ENCODE measurements at places on chromosomes 1 and 21.

DNA sequence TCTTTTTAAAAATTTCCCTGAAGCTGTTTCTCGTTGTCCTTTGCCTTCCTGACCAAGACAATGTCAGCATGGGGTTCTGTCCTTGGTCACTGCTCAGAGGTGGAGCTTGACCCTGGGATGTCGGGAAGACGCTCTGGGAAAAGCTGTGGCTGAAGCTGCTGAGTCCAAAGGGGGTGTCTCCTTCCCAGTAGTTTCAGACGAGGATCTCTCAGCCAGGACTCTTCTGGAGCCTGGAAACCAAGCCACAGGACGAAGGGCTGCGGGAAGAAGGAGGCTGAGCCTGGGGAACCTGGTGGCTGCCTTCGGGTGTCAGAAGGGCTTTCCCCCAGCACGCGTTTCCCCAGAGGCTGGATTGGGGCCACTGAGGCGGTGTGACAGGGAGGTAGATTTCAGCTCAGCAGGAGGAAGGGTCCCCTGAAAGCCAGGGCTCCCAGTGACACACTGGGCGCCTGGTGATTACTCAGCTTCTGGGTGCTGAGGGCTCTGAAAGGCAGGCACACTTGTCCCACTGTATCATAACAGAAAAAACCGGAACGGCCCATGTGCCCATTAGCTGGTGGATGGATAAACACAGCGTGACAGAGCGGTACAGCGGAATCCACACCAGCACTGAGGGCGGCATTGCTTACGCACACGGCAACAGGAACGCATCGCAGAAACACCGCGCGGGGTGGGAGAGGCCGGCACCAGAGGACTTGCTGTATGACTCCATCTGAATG lies 5.0 kb upstream of the KRTAP12-1 start:
- no peak for DNase-seq

DNA sequence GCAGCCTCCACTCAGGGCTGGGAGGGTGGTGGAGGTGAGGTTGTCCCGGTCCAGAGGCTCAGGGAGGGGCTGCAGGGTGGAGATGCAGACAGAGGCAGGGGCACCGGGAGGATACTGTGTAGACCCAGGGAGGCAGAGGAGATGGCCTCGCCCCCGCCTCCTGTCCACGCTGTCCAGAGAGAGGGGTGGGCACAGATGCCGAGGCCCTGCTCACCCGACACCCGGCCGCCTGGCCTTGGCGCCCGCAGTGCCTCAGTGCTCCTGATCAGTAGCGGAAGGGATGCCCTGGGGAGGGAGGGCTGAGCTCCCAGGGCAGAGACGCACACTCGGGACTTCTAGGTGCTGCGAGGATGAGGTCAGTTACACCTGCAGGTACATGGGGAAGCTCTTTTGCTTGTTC lies 102.7 kb upstream of the TTC34 start:
- DNase-seq = no peak

DNA sequence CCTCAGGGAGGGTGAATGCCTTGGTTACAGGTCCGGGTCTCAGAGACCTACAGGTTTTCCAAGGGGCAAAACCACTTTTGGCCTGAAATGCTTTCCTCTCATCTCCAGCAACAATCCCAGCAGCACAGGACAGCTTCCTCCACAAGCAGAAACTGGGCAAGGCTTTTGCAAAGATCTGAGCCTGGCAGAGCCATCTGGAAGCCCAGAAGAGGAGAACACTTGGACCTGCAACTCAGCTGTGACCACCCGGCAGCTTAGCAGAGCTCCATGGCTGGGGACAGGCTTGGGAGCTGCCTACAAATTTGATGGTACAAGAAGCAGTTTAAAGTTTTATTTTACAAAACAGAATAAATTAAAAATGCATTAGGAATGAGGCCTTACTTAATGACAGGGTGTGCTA lies 90.0 kb upstream of the KCND3 start:
- DNase-seq = no peak

- DNase-seq = no peak
Observed at GRCh38 chr1:151934048-151934493, 24.8 kb upstream of the THEM4 start.

- no peak for DNase-seq
Observed at GRCh38 chr1:205652984-205653383, 21.2 kb upstream of the ELK4 start.

DNA sequence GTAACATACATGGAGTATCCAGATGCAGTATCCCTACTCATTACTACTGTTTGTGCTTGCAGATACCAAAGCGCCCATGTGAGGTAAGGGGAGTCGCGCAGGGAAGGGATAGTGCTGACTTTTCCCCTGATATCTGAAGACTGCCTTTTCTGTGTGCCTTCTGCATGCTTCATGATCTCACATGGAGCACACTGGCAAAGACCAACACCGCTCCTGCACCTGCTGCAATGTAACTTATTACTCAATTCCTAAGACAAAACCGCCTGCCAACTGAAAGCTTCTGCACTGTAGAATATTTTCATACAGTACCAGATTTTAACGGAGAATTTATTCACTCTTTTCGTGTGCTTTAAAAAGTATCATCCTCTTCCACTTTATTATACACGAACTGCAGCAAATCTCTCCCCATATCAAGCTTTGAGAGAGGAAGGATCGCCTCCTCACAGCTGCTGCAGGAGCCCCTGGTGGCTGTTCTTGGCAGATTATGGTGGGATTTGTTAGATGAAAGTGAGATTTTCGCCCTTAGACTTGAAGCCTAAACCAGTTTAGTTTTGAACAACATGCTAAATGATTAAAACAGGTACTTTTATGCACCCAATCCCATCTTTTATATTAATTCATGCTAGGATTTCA lies 99.1 kb downstream of the PTPN14 start:
- DNase-seq = no peak

DNA sequence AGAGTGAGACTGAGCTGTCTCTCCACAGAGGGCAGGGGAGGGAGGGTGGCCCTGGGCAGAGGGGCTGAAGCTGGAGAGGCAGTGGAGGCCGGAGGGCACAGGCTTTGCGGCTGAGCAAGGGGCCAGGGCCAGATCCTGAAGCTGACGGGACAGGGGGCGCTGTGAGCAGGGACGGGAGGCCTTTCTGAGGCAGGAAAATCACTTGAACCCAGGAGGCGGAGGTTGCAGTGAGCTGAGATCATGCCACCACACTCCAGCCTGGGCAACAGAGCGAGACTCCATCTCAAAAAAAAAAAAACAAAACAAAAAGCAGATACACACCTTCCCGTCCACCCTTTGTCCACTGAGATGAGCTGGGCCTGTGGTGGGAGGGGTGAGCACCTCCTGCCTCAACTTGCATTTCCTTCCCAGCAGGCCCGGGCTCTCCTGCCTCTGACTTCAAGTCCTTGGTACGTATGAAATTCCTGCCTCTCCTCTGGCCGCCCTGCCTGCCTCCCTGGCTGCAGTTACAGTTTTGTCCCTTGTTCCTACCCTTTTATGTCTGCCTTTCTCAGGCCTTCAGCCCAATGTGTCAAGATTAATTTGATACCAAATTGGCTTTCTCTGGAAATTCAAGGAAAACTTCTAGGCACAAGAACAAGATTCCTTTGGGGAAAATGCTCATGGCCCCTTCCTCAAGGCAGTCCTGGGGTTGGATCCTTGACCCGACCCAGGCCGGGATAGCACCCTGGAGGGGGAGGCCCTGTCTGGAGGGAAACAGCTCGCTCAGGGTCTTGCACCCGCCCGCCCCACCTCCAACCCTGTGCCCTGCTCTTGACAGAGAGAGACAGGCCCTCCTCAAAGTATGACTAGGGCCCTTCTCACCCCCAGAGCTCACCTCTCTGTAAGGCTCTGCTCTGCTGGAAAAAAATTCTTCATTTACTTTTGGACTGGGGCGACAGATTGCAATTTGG lies 11.2 kb upstream of the ADAMTSL4 start:
- no peak for DNase-seq

GRCh38 chr1:236836157-236836556 lies 41.1 kb downstream of the MTR start:
- no peak for DNase-seq

GRCh38 chr1:197171531-197171930 lies 25.1 kb upstream of the ASPM start:
- no peak for DNase-seq

DNA sequence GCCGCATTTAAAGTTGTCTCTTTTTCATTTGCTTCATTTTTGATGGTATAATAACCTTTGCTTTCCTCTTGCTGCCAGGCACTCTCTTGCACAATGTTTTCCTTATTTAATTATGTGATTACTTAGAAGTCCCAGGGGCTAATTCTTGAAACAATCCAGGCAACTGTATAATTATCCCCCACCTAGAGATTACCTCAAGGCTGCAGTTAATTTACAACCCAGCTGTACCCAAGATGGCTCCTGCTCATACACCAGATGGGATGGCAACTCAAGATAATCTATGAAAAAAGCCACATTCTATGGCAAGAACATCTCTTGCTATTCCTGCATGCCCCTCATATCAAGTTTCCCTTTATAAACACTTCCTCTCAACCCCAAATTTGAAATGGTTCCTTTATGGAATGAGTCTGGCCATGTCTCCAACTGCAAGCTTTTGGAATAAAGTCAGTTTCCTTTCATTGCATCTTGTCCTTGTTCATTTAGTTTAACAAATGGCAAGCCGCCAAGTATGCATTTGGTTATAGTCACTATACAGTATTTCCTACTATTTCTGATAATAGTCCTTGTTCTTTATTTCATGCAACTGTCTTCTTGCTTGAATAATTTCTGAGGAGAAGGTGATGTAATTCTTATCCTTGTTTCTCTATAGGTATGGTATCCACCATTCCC lies 1042.6 kb downstream of the PLA2G4A start:
- no peak for DNase-seq

DNA sequence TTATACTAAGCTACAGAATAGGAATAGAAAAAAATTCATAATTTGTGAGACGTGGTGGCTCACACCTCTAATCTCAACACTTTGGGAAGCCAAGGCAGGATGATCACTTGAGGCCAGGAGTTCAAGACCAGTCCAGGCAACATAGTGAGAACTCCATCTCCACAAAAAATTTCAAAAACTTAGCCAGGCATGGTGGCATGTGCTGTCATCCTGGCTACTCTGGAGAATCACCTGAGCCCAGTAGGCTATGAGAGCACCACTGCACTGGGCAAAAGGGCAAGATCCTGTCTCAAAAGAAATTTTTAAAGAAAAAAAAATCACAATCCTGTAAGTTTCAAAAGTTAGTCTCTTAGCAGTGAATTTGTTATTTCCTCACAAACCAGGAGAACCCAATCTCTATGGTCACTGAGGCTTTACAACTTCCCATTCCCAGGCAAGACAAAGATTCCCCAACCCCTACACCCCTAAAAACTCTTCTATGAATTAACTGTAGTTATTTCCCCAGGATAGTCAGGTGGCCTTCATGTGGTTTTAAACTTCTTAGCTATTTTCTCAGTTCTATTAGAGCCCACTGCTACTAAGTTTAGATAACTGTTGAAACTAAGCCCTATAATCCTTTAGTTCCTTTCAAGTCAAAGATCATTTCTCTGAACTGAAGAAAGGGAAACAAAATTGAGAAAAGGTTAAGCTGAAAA lies 74.5 kb downstream of the FOXJ3 start:
- no peak for DNase-seq

DNA sequence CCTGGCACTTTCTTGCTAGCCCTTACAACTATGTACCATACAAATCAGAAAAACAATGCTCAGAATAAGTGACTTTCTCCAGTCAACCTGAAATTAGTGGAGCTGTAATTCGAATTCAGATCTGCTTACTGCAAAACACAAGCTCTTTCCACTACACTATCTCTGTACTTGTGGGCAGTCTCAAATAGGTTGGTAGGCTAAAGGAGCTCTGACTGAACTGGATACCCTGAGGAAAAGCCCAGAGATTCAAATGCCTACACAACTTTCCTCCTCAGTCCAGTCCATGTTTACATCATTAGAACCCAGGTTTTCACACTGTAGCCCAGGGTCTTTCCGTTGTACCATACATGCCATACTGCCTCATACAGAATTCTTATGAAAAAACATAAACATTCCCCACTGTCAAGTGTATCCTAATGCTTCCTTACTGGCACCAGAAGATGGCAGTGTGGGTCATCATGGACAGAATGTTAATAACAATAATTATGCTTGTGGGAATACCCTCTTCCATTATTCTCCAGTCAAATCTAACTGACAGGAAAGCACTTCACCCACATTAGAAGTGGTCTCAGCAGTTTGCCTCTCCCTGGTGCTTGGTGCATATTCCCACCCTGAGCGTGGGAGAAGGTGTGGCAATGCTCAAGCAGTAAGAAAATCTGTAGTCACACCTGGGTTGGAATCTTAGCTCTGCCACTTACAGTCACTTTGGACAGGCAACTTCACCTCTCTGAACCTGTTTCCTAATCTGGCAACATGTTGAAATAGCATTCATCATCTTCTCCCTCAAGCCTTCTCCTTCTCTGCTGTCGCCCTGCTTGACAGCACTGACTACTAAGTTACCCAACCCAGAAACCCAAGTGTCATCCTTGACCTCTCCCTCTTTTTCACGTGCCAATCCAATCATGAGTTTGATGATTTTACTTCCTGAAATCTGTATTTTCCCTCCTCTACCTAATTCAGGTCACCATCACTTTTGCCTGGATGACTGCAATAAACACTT lies 14.4 kb upstream of the ZFYVE9 start:
- no peak for DNase-seq

Data from stimulated activated CD8-positive, alpha-beta memory T cell treated with anti-CD3 and anti-CD28 coated beads, Interleukin-15, amount 100 ng/mL, for 1 hour (primary cell).